Renal cortical epithelial cell (primary cell): ENCODE measurements at places on chromosomes 1 and 21. TPM values are rescaled to one million over a fixed set of nuclear protein-coding genes. Genes with fewer than 3 reads are reported as not detected.

GRCh38 chr21:38170704-38171682 is 85.8 kb upstream of the KCNJ15 start:
- peak; percentile 74 for DNase-seq

- no peak for DNase-seq
Measured at GRCh38 chr1:5909576-5910275, 82.5 kb downstream of the NPHP4 start.

The GUCA2A gene
- not detected in 2 replicates for total RNA-seq

- no peak for DNase-seq
Measured at GRCh38 chr1:181486098-181486420, 2.7 kb downstream of the CACNA1E start.
